ENCODE measurements at places on chromosomes 12 and 14.

DNA sequence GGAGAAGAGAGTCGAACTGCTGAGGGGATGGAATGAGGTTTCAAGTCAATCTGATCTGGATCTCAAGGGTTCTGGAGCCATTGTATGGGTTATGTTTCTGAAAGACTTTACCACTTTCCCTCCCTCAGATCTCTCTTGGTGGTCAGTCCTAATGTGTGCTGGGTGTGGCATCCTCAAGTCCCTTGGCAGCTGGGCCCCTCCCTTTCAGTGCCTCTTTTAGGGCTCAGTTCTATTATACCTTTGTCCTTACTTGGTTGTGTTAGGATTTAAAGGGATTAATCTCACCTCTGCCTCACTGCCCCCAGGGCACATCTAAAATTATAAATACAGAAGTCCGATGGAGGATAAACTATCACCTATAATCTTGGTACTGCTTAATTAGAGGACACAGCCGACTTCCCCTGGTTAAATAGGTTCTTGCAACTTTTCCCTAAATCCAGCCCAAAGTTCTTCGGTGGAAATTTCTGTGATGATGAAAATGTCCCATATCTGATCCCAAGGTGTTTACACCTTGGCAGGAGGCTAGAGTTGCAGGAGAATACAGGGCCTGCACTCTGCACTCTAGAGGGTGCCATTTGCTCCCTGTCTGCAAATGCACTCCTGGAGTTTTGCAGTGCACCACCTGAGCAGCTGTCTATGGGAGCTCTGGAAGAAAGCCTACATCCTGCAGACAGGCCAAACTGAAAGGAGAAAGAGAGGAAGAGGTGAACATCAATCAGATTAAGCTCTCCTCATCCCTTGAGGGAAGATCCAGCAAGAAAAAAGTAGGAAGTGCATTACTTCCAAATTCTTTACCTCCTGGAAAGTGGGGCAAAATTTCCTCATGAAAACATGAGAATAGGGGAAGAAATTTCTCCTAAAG, 106.8 kb downstream of the NUAK1 start:
- no peak for DNase-seq

DNA sequence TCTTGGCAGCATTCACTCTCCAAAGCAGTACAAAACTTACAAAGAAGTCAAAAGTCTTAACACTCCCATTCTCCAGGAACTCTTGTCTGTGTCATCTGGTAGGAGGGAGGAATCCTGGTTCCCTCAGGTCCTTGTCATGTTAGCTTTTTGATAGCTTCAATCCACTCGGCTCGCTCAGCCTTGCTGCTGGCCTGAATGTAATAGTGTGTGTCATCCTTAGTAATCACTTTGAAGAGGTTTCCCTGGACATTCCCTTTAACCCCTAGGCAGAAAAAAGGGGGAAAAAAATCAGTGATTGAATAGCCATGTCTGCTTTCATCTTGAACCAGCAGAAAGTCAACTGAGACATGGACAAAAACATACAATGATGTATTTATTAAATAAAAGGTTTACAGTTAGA, 24.8 kb downstream of the PLEK2 start:
- DNase-seq = no peak

GRCh38 chr12:51270951-51271518, 820 bp upstream of the SMAGP start:
- no peak for DNase-seq

DNA sequence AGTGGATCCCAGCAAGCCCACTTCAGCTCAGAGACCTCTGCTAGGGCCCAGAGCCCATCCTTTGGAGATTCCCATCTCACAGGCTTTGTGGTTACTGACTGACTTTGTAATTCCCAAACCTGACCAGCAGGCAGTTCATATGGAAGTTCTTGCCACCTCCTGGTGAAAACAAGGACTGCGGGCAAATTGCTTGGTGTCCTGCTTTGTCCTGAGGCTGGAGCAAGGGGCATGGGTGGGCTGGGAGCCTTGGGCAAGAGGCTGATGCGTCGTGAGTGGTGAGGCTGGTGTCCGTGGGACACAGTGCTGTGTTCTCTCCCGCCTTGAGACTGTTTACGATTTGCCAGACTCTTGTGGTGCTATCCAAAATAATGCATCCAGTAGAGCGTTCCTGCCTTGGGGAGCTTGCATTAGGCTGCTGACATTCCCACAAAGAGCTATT, 91.0 kb downstream of the LRRC74A start:
- DNase-seq = no peak

GRCh38 chr12:29207120-29207519, 58.0 kb downstream of the FAR2 start:
- no peak for DNase-seq

- no peak for DNase-seq
Measured at GRCh38 chr12:132429602-132429945, 60.4 kb upstream of the FBRSL1 start.

GRCh38 chr12:76802060-76802459, 38.1 kb downstream of the ZDHHC17 start:
- no peak for DNase-seq

GRCh38 chr14:21192875-21193535, 37.1 kb upstream of the OR5AU1 start:
- DNase-seq = no peak

DNA sequence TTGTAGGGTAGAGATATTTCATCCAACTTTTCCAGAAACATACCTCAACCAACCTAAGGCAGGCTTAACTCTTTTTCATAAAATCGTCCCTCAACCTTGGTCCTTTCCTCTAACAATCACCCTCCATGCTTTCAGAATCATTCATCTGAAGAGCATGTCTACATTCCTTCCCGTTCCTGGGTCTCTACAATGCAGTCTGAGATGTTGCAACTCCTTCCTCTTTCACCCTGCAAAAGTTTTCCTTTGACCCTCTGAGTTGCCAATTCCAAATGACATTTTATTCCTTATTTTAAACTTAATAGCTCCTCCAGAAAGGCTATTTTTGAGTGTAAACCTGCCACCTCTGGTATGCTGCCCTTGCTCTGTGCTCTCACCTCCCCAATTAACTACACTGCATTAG, 16.7 kb downstream of the SLC7A7 start:
- no peak for DNase-seq
